Esophagus muscularis mucosa (tissue), 4 donors: ENCODE measurements at places on chromosomes 1 and 21. TPM values are rescaled to one million over a fixed set of nuclear protein-coding genes. Genes with fewer than 3 reads are reported as not detected.

GRCh38 chr1:245332513-245332912 lies 177.7 kb downstream of the KIF26B start:
- H3K4me1 ChIP-seq = no peaks in the 10 kb centered on the region
- DNase-seq = no peak
- no peak overlapping the region for H3K27ac ChIP-seq
- no peak overlapping the region for H3K4me3 ChIP-seq
- no peaks in the 10 kb centered on the region for H3K36me3 ChIP-seq
- H3K27me3 ChIP-seq = no peaks in the 10 kb centered on the region

ZNF691 gene
- total RNA-seq = 11.4 TPM

WARS2 gene
- 9.9 TPM for total RNA-seq

TAS1R3 gene
- total RNA-seq = not detected

GRCh38 chr1:116374353-116375147 lies 1.5 kb downstream of the ATP1A1 start:
- H3K27me3 ChIP-seq = no peaks in the 10 kb centered on the region
- no peak for DNase-seq
- H3K27ac ChIP-seq = peak overlapping the region; percentile 97
- peaks cover 64% of the 10 kb centered on the region for H3K4me1 ChIP-seq
- H3K4me3 ChIP-seq = peak overlapping the region; percentile 93

CLCN6 gene
- total RNA-seq = 15.6 TPM

GRCh38 chr1:156823210-156823790 lies 6.7 kb upstream of the SH2D2A start:
- H3K36me3 ChIP-seq = no peaks in the 10 kb centered on the region
- DNase-seq = no peak
- H3K27me3 ChIP-seq = no peaks in the 10 kb centered on the region
- H3K4me3 ChIP-seq = no peak overlapping the region
- no peaks in the 10 kb centered on the region for H3K4me1 ChIP-seq

GRCh38 chr1:209354111-209354839 lies 229.2 kb upstream of the CAMK1G start:
- H3K27ac ChIP-seq = no peak overlapping the region
- H3K27me3 ChIP-seq = no peaks in the 10 kb centered on the region
- H3K4me1 ChIP-seq = no peaks in the 10 kb centered on the region

GRCh38 chr1:181784039-181784683 lies 277.4 kb downstream of the ZNF648 start:
- no peaks in the 10 kb centered on the region for H3K4me1 ChIP-seq
- H3K27me3 ChIP-seq = no peaks in the 10 kb centered on the region
- DNase-seq = no peak
- no peak overlapping the region for H3K4me3 ChIP-seq
- H3K36me3 ChIP-seq = no peaks in the 10 kb centered on the region
- H3K27ac ChIP-seq = no peak overlapping the region

GRCh38 chr1:192660613-192661012 lies 24.7 kb downstream of the RGS13 start:
- H3K36me3 ChIP-seq = no peaks in the 10 kb centered on the region
- H3K27me3 ChIP-seq = no peaks in the 10 kb centered on the region
- H3K4me3 ChIP-seq = no peak overlapping the region
- DNase-seq = no peak
- H3K4me1 ChIP-seq = no peaks in the 10 kb centered on the region

DNA sequence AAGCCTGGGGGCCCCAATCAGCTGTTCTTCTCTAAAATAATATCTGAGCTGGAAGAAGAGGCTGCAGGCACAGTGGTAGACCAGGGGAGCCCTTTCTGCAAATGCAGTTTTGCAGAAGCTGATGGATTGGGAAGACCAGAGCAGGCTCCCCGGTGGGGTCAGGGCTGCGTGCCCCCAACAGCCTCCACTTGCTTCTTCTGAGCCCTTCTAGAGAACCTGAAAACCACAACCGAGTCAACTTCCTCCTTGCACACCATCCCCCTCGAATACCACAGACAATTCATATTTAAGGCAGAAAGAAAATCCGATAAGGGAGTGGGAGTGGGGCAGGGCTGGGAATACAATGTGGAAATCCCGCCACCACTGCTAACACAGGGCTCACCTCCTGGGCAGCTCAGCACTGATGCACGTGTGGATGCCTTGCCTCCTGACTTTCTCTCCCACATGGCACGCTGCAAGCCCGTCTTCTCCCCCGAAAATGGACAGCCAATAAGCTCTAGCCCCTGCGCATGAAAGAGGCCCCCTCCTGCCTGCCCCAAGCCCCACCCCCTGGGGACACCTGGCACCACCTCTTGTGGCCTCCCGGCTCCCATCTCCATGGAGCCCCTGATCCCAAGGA lies 25.4 kb upstream of the ALDH4A1 start:
- peak overlapping the region; percentile 73 for H3K27ac ChIP-seq
- no peaks in the 10 kb centered on the region for H3K36me3 ChIP-seq
- H3K4me1 ChIP-seq = peaks cover 83% of the 10 kb centered on the region
- no peak overlapping the region for H3K4me3 ChIP-seq

AGMAT gene
- not detected for total RNA-seq

DNA sequence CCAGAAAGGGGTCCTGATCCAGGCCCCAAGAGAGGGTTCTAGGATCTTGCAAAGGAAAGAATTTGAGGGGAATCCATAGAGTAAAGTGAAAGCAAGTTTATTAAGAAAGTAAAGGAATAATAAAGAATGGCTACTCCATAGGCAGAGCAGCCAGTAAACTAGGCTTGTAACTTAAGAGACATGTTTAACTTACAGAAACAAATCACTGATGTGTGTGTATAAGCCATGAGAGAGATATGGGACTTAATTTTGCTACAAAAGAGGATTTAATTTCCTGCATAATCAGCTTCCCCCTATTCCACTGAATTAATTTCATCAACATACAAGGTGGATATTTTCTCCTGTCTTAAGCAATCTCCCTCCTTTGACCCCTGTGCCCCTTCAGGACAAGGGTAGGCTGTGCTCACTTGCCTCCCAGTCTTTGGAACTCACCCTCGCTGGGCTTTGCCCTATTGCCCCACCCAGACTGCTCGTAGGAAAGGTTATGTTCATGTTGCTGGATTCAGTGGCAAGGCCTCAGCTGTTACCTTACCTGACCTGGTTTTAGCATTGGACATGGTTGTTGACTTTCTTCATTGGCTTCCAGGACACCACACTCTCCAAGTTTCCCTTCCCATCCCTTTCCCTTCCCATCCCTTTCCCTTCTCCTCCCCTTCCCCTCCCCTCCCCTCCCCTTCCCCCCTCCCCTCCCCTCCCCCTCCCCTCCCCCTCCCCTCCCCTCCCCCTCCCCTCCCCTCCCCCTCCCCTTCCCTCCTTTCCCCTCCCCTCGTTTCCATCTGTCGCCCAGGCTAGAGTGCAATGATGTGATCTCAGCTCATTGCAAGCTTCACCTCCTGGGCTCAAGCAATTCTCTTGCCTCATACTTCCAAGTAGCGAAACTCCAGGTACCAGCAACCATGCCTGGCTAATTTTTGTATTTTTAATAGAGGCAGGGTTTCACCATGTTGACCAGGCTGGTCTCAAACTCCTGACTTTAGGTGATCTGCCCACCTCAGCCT lies 44.6 kb downstream of the TBCE start:
- H3K36me3 ChIP-seq = peaks cover 7% of the 10 kb centered on the region
- DNase-seq = no peak
- H3K4me1 ChIP-seq = peaks cover 6% of the 10 kb centered on the region
- H3K27ac ChIP-seq = no peak overlapping the region
- no peaks in the 10 kb centered on the region for H3K27me3 ChIP-seq

PLA2G5 gene
- 17.7 TPM for total RNA-seq

DNA sequence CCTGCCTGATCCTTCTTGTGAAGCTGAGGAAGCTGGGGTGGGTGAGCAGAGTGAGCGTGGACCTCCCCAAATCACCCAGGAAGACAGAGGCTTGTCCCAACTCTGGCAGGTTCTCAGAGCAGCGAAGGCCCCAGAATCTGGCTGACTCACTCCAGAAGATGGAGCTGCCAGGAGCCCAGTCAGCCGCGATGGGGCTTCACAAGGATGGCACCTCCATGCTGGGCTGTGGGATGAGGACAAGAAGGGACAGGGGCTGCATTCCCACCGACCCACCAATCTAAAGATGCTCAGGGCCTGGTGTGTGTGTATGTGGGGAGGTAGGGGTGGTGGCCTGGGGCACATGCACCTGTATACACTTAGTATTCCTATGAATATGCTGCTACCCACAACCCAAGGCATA lies 52.9 kb downstream of the ATP1A1 start:
- H3K4me1 ChIP-seq = no peaks in the 10 kb centered on the region
- H3K4me3 ChIP-seq = no peak overlapping the region
- H3K27ac ChIP-seq = no peak overlapping the region

ZNF644 gene
- 45.4 TPM for total RNA-seq

LYPD8 gene
- total RNA-seq = not detected
